ENCODE measurements at places on chromosomes 4 and X. TPM values are rescaled to one million over a fixed set of nuclear protein-coding genes. Genes with fewer than 3 reads are reported as not detected.

SH3RF1 gene
- 13.6 TPM for total RNA-seq

EVC gene
- total RNA-seq = 19.8 TPM

SRPK3 gene
- 85.1 TPM for total RNA-seq

ACSL4 gene
- total RNA-seq = 27.7 TPM

ADH4 gene
- under 0.01 TPM for total RNA-seq

SLC2A9 gene
- 1.0 TPM for total RNA-seq

UGT2B11 gene
- total RNA-seq = not detected

TMEM165 gene
- total RNA-seq = 88.7 TPM

MMRN1 gene
- 9.4 TPM for total RNA-seq

MAGEA2 gene
- not detected for total RNA-seq

TLR3 gene
- total RNA-seq = 1.0 TPM

NEUROG2 gene
- total RNA-seq = not detected

FAM149A gene
- 6.8 TPM for total RNA-seq

ZNF157 gene
- 0.52 TPM for total RNA-seq

ATP2B3 gene
- 0.52 TPM for total RNA-seq

CCKAR gene
- total RNA-seq = not detected

TLR7 gene
- 2.1 TPM for total RNA-seq

TBX22 gene
- under 0.01 TPM for total RNA-seq

PAGE2B gene
- total RNA-seq = not detected

ZIC3 gene
- total RNA-seq = not detected

MSL3 gene
- 12.0 TPM for total RNA-seq

MAML3 gene
- total RNA-seq = 3.1 TPM

HPGD gene
- 5.7 TPM for total RNA-seq

VEGFD gene
- total RNA-seq = under 0.01 TPM

HHIP gene
- 8.4 TPM for total RNA-seq

MAP3K15 gene
- total RNA-seq = 0.52 TPM

FDCSP gene
- total RNA-seq = not detected

IL13RA2 gene
- total RNA-seq = 1.0 TPM

GRID2 gene
- 1.6 TPM for total RNA-seq

PNMA6F gene
- not detected for total RNA-seq

H2AZ1 gene
- 124 TPM for total RNA-seq

SLC7A11 gene
- 1.0 TPM for total RNA-seq

MFAP3L gene
- 1.6 TPM for total RNA-seq

NOX1 gene
- total RNA-seq = not detected

LIN54 gene
- 8.4 TPM for total RNA-seq

OTUD4 gene
- 74.6 TPM for total RNA-seq

SLC26A1 gene
- not detected for total RNA-seq

COX7B gene
- total RNA-seq = 319 TPM

MSANTD1 gene
- total RNA-seq = 1.0 TPM

ADRA2C gene
- 1.0 TPM for total RNA-seq

CXorf49 gene
- not detected for total RNA-seq

NLRP2B gene
- not detected for total RNA-seq

SCRG1 gene
- 1.0 TPM for total RNA-seq

HOPX gene
- total RNA-seq = 15.7 TPM

JADE3 gene
- total RNA-seq = 5.2 TPM

WDFY3 gene
- 100 TPM for total RNA-seq

PASD1 gene
- under 0.01 TPM for total RNA-seq

RGN gene
- total RNA-seq = 3.1 TPM

HSD17B13 gene
- total RNA-seq = not detected

UCP1 gene
- 1.0 TPM for total RNA-seq

LPAR4 gene
- total RNA-seq = 8.9 TPM

HS6ST2 gene
- total RNA-seq = 19.8 TPM

GLRB gene
- total RNA-seq = 5.2 TPM

PLXNB3 gene
- total RNA-seq = 1.0 TPM

TNIP3 gene
- total RNA-seq = not detected

SOX3 gene
- not detected for total RNA-seq

Measured in skeletal muscle tissue (tissue), 5 donors.